ENCODE measurements at places on chromosomes 5 and 9.
A peak's percentile ranks its signal among the peaks of the same experiment; 100 is the strongest.

DNA sequence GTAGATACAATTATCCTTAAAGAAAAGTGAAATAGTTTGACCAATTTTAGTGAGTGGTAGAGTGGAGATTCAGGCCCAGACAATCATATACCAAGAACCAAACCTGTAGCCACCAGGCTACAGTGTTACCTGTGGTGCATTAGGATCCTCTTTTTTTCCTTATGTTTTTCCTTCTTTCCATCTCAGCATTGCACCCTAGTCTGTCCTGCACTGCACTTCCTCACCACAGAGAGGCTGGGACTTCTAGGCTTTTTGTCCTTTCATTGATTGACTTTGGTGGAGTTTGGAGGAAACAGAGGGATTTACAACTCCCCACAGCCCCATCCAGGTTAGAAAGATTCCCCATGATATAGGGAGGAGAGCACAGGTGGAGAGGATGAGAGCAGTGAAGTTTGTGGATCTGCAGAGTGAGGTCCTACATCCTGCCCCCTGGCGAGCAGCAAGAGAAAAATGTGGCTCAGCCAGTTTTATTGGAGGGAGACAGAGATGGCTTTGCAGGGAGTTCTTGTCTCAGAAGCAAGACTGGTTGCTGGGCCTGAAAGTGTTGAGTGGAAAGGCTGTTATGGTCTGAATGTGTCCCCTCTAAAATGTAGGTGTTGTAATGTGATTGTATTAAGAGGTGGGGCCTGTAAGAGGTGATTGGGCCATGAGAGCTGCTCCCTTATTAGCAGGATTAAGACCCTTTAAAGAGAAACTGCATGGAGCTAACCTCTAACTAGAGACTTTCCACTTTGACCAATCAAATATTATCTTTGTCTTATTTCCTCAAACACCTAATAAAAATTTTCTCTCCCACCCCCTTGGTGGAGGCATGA is 36.2 kb downstream of the KIF4B start:
- DNase-seq: no peak

DNA sequence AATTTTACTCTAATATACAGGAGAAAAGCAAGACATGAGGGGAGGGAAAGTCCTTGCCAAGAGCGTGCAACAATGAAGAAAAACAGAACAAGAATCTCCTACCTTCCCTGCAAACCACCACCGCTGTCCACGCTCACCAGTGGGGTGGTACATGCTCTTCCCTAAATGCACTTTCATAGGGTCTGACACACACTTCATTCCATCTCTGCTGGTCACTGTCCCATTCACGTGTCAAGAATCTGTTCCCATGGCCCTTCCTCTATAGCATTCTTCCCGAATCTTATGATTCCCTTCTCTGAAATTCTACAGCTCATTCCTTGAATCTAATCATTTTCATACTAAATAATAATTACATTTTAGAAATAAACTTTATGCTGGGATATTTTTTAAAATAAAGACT is 11.4 kb upstream of the DNAH5 start:
- DNase-seq: peak; percentile 28

- no peak for DNase-seq
These were observed 55.5 kb upstream of the FUBP3 start for GRCh38 chr9:130523921-130524320.

- no peak for DNase-seq
These were observed 16.2 kb downstream of the PRKAA1 start for GRCh38 chr5:40781843-40782409.

GRCh38 chr9:70746316-70746715 is 331.9 kb upstream of the KLF9 start:
- no peak for DNase-seq

GRCh38 chr9:127162046-127162863 is 39.8 kb upstream of the ANGPTL2 start:
- DNase-seq: no peak

GRCh38 chr5:862367-863243 is 11.8 kb upstream of the ZDHHC11 start:
- DNase-seq: no peak

DNA sequence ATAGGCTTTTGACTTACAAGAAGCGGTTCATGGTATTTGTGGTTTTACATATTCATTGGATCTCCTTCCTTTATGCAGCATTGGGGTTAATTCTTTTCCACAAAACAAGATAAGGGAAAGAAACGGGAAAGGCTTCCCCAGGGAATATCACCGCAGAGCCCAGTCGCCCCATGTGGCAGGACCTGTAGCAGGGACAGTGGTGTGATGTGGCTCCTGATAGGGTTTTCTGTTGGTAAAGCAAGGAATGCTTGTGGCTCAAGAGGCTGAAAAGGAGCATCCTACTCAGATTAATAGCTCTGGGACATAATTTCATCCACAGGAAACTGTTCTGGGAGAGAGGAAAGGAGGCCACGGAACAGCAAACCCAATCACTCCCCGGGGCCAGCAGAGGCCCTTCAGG is 699.9 kb downstream of the MTRR start:
- no peak for DNase-seq

DNA sequence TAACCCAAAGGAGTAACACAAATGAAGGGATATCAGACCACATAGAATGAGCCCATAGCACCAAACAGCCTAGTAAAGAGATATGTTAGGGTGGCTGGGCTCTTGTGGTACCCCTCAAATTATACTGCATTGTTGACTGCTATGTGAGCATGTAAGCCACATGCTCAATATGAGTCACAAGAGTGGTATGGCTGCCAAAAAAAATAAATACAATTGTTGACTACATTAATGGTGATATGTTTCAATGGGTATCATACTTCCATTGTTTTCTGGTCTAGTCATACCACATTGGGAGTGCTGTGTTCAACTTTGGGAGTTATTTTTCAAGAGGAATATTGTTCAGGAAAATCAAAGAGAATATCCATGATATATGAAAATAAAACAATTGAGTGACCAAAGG is 162.4 kb upstream of the PIK3R1 start:
- DNase-seq: no peak

GRCh38 chr9:26800322-26800721 is 92.3 kb downstream of the CAAP1 start:
- no peak for DNase-seq

DNA sequence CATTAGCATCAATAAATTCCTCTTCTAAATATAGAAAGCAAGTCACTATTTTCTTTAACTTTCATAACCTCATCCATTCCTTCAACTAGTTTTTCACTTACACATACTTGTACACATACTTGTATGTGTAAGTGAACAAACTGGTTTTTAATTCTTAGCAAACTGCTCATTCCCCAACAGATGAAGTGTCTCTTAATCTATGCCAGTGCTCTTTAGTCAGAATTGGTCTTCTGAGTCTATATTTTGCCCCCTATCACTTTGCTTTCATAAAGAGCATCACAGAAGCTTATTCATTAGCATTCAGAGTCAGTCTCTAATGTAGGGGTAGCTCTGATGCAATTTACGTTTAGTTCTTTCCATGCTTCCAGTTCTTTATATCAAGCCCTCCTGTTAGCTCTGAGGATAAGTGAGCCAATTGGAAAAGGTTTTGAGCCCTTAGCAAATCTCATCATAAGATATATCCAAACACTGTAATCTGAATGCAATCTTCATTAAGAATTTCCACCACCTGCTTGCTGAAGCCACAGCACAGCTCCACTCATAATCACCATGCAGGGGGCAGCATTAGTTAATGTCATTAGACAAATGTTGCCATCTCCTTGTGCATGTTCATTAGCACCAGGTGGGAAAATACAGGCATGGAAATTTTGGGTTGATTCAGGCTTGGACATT is 178.5 kb upstream of the SLC24A2 start:
- DNase-seq: no peak

GRCh38 chr5:168881427-168882149 is 302.4 kb upstream of the PANK3 start:
- no peak for DNase-seq

DNA sequence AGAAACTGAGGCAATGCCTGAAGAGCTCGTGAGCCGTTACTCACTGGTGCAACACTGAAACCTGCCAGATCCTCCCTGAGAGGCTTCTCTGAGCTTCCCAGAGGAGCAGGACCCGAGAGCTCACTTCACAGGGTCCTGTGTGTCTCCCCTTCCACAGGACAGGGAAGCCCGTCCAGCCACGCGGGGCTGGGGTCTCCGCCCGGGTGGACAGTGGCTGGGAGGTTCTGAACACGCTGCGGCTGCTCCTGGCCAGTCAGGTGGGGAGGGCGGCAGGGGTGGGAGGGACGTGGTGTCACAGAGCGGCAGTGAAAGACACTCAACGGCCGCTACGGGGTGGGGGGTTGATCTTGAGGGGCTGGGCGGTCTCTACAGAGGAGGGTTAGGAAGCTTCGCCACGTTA is 290 bp upstream of the ZDHHC11 start:
- DNase-seq: no peak

GRCh38 chr5:16855485-16855884 is 80.6 kb downstream of the MYO10 start:
- DNase-seq: no peak

DNA sequence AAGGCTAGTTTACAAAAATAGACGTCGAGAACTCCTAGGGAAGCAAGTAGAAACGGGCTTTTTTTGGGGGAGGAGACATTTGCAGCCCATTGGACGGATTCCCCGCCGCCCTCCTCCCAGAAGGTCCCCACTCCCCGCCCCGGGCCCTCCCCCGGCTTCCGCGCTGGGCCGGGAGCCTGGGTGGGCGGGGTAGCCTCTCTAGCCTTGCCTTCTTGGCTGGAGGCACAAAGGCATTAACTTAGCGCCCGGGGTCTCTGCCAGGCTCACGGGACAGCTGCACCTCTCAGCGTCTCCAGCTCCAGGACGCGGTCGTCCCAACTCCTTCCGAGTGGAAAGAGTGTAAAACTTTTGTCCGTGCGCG is at the start of gene DMRTA1:
DMRTA1 (plus strand) TSS at position 236 of the 361 bp plus-strand sequence. CDS start 242 bp downstream, outside the sequence.
- no peak for DNase-seq

DNA sequence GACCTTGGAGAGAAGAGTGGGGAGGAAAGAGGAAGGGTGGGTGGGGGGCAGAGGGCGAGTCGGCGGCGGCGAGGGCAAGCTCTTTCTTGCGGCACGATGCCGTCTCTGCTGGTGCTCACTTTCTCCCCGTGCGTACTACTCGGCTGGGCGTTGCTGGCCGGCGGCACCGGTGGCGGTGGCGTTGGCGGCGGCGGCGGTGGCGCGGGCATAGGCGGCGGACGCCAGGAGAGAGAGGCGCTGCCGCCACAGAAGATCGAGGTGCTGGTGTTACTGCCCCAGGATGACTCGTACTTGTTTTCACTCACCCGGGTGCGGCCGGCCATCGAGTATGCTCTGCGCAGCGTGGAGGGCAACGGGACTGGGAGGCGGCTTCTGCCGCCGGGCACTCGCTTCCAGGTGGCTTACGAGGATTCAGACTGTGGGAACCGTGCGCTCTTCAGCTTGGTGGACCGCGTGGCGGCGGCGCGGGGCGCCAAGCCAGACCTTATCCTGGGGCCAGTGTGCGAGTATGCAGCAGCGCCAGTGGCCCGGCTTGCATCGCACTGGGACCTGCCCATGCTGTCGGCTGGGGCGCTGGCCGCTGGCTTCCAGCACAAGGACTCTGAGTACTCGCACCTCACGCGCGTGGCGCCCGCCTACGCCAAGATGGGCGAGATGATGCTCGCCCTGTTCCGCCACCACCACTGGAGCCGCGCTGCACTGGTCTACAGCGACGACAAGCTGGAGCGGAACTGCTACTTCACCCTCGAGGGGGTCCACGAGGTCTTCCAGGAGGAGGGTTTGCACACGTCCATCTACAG is 760 bp downstream of the NPR3 start:
- DNase-seq: no peak

DNA sequence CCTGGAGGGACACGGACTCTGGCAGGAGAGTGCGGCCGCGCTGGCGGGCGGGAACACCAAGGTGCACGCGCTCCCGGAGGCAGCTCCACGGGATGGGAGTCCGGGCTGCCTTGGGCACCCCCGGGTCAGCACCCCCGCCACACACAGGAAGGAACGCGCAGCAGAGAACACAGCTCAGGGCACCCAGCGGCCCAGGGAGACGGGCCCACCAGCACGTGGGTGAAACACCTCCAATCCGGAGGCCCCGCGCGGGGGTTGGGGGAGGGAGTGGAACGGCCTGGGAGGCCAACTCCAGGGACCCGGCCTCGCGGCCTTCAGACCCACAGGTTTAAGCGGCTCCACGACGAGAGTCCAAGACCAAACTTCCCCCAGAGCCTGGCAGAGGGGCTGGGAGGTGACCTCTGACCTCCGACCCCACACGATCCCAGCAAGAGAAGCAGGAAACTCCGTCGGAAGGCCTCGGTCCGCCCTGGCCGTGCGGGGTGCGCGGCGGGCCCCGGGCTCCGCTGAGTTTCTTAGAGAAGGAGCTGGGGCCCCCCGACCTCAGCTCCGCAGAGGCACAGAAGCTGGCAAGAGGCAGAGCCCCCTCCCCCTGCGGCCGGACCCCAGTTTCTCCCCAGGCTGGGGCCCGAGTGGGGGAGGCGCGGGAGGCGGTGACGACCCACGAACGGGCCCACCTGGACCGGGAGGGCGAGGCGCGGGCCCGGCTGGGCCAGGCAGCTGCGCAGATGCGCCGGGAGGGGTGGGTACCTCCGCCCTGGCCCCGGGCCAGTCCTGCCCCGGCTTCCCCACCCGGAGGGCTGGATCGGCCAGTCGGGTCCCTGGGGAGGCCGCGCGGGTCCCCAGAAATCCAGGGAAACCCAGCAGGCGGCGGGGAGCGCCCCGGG is 851 bp downstream of the NACC2 start:
- peak; percentile 77 for DNase-seq

- DNase-seq: no peak
These were observed 2.2 kb upstream of the SLC38A9 start for GRCh38 chr5:55714339-55714738.

DNA sequence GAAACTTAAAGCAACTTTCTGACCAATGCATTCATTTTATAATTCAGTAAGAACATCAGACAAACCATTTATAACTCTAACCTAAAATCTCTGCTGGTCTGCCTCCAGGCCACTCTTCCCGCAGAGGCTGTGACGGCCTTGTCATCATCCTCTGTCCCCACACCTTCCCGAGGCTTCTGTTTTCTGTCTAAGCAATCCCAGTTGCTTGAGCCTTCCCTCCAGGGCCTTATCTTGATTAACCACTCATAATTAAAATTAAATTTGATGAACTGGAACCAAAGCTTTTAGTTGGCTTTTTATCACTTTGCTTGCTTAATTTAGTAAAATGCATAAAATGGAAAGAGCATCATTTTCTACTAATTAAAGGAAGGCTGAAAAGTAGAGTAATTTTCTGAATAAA is 312.4 kb downstream of the DIRAS2 start:
- no peak for DNase-seq

DNA sequence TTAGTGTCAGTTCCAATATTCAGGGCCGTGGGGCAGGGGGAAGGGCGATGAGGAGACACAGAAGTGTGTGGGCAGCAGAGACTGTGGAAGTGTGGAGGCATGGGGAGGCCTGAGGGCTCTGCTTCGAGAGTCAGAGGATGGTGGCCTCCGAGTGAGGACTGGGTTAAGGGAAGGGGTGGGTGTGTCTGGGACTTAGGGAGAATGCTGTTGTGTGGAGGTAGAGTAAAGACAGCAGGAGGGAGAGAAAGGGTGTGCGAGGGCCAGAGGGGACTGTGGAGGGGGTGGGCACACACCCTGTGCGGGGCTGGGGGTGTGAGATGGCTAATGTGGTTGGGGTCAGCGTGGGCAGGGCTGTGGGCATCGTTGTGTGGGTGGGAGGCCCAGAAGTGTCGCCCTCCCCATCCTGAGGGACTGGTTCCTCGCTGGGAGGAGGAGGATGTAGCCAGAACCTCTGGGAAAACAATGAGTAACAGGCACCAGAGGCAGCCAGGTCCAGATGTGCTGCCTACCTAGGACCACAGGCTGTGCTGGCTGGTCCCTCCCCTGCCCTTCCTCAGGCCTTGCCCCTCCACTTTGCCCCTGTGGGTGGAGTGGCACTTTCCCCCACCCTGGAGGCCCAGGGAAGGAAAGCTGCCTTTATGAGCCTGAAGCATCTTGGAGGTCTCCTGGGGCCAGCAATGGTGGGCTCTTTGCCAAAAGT is 4.2 kb downstream of the USP20 start:
- DNase-seq: no peak

All from activated CD4-positive, alpha-beta T cell treated with anti-CD3 and anti-CD28 coated beads, Interleukin-2, amount 10 ng/mL, durations not matched to agents 24 days and 14 days (primary cell).